ENCODE measurements at places on chromosomes 6 and 20.

DNA sequence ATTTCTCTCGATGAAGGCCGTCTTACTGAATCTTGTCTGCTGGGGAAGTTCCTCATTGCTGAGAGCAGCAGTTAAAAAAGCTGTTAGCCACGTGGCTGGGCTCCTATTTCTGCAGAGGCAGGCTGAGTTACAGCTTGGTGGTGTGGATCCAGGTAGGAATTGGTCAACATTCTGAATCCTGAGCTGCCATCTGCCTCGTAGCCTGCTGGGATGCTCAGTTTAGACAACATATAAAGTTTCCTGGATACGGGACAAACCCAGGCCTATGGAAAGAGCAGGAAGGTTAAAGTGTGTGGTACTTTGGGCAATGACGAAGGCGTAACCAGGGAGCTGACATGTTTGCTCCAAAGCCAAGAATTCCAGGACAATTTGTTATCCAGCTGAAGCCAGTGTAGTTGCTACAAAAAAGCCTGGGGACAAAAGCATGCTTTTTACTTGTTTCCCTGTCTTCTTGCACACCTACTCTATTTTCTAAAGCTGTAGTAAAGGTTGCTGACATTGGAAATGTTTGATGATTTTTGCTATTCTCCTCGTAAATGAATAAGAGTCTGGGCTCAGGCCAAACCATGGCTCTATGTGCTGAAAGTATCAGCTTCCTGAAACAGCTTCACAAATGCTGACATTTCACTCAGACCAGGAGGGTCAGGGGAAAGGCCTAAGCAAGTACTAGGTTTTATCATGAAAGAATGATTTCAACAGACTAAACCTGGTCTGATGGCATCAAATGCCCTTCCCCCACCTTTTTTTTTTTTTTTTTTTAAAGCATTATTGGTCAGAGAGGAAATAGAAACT, 12.4 kb upstream of the MYLK2 start:
- no peak for DNase-seq

DNA sequence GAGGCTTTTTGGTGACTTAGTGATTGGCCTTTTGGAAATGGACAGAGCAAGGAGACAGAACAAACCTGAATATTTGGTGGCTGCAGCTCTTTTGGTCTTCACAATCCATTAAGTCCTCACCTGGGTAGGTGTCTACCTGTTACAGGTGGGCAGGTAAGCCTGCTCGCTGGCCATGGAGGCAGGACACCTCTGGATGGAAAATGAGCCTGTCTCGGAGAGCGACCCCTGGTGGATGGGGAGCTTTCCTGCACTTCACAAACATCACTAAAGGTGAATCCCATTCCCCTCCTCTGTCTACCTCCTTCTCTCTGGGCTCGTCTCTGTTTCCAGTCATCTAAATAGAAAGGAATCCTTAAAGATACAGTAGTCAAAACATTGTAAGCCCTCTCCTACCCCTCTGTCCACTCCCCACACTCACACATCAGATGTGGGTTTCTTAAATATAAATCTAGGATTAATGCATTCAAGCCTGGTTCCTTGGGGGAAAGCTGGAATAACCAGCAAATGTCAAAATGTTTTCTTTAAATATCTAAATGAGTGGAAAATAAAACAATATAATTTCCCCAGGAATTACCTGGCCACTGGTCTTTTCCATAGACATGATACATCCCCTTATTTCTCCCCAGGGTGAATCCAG, 304.9 kb downstream of the CDH26 start:
- DNase-seq, result peak; percentile 45

- no peak for DNase-seq
Measured at GRCh38 chr20:21141825-21142224, 15.9 kb downstream of the KIZ start.

DNA sequence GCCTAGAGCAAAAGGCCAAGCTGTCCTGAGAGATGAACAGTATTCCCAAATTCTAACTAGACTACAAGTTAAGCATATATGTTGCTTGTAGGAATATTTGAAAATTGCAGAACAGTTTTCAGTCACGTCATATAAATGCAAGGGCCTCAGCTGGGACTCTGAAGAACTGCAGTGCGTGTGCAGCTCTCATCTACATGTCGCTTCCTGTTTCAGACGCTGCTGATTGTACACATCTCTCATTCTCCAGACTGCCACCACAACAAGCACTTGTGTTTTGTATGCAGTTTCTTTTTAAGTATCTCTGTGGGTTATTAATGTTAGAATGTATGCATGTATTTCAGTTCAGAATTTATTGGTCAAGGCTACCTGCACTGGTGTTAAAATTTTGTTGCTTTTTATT, 119.7 kb downstream of the MAP3K4 start:
- DNase-seq, result no peak

- no peak for DNase-seq
Measured at GRCh38 chr20:711576-711975, 36.0 kb upstream of the SCRT2 start.

DNA sequence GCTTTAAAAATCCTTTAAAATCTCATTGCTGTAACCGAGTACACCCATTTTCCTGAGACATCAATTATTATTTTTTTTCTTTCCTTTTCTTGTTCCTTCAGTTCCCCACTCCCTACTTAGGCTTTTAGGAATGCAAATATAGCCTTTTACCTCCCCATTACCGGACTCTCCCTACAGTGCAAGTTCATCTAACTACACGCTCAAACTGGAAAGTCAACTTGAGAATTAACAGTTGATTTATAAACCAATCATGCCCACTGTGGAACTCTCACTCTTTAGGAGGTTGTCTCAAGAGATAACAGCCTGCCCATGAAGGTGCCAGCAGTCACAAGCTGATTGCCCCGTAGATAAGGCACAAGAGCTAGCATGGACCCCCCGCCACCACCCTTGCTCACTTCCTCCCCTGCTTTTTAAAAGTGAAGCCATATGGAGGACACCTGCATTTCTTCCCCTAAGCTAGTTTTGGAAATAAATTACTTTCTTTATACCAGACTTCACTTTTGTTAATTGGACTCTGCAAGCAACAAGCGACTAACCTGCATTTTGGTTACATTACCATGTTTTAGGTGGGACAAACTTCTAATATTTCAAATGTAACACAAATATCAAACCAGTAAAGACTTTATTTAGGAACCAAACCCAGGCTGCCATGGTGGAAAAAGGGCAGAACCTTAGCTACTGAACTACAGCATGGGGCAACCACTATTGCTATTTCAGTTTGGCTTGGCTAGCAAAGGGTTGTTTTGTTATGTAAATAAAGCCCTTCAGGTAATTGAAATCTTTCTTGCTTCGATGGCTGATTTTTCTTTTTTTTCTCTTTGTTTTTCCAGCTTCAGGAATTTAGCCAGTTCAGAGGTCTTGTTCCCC, 34.9 kb downstream of the UBD start:
- DNase-seq, result no peak

- no peak for DNase-seq
Measured at GRCh38 chr6:54327631-54328030, 19.4 kb downstream of the TINAG start.

GRCh38 chr20:12773936-12774335, 234.8 kb upstream of the SPTLC3 start:
- DNase-seq, result no peak

GRCh38 chr6:26286168-26286877, 78.7 kb upstream of the BTN3A2 start:
- DNase-seq, result peak; percentile 65

DNA sequence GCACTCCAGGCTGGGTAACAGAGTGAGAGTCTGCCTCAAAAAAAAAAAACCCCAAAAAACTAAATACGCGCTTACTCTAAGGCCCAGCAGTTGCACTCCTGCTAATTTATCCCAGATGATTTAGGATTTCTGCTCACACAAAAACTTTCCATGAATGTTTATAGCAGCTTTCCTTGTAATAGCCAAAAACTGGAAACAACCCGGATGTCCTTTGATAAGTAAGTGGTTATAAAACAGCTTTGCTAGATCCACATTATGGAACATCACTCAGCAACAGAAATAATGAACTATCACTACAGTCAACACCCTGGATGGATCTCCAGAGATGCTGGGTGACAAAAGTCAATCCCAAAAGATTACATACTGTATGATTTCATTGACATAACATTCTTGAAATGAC, 220.4 kb upstream of the JARID2 start:
- DNase-seq, result no peak

- DNase-seq, result no peak
Measured at GRCh38 chr20:50695135-50695872, 4.0 kb upstream of the RIPOR3 start.

DNA sequence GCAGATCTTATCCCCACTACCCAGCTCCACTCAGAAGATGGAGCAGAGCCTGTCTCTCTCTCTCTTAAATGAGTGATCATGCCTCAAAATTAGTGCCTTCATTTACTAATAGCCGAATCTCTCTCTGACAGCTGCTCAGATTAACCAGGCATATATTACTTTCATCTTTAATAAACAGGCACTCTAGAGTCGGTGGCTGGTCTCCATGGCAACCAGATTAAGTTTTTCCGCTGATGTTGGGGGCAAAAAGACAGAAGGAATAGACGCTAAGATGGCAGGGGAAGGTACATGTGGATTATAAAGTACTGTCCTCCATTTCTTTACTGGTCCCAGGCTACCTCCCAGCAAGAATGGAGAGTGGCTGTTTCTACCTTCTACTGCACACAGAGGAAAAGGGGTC, 121.6 kb downstream of the QRSL1 start:
- no peak for DNase-seq

- no peak for DNase-seq
Measured at GRCh38 chr6:84449220-84449619, 221.8 kb upstream of the CEP162 start.

DNA sequence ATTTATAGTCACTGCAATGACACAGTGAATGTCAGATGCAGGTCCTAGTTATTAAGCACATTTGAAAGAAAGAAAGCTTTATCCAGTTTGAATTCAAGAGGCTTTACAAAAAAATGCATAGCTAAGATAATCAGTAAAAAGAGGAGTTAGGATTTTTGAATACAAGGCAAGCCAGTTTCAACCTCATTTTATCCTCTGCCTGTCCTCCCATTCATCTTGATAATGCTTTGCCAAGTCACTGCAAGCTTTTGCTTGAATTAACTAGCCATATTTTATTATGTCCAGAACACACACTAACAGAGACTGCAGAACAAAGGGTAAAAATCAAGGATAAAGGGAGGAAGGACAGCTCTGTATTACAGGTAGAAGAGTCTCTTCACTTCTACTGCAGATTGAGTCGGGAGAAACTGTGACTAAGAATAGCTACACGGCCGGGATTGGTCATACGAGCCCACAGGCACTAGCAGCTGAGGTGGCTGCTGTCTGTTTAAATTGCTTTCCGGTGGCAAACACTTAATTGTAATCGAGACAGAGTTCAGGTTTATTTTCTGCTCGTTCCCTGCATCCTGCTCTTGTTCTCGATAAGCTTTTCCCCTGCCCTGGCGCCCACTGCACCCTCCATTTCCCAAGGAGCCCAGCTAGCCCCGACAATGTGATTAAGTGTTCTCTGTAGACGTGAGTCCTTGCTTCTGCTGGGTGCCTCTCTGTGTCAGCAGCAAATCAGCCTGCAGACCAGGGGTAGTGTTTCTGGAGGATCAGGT, 30.5 kb upstream of the AKAP12 start:
- DNase-seq, result no peak

GRCh38 chr6:144345451-144345850, 60.3 kb downstream of the UTRN start:
- DNase-seq, result no peak

DNA sequence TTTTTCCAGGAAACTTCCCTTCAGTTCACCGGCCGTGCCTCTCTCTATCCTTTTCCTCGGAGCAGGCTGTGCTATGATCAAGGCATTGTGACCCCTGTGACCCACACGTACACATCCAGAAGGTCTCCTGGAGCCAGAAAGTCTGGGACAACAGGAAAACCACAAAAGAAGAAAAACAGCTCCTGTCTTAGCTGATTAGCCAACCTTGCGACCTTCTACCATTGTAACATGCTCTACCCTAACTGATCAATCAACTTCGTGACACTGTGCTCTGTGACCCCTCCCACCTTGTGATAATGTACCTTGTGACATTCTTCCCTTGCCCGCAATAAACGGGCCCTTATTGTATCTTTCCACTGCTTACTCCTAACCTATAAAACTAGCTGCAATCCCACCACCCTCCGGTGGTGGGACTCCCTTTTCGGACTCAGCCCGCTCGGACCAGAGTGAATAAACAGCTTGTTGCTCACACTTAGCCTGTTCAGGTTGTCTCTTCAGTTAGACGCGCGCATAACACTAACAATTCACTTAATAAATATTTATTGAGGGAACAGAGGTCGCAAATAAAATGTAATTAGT, 24.2 kb downstream of the ZNF311 start:
- DNase-seq, result peak; percentile 32

DNA sequence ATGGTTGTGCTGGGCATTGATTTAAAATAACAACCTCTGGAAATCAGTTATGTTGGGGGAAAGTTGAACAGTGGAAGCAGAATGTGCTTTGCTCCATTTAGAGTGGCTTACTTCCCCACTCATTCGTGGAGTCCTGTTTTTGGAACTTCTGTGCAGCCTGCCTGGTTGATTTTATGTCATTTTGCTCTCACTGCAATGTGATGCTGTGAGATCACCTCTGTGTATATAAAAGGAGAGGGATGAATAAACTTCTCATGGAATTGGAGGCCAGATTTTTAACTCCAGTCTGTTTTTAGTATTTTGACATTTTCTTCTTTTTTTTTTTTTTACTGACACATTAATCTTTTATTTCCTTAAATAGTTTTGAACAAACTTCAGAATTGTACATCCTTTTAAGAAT, 139.0 kb downstream of the FNDC1 start:
- no peak for DNase-seq

GRCh38 chr6:113363048-113363798, 493.9 kb upstream of the MARCKS start:
- DNase-seq, result no peak

GRCh38 chr20:39083761-39084160, 121.6 kb downstream of the DHX35 start:
- no peak for DNase-seq

DNA sequence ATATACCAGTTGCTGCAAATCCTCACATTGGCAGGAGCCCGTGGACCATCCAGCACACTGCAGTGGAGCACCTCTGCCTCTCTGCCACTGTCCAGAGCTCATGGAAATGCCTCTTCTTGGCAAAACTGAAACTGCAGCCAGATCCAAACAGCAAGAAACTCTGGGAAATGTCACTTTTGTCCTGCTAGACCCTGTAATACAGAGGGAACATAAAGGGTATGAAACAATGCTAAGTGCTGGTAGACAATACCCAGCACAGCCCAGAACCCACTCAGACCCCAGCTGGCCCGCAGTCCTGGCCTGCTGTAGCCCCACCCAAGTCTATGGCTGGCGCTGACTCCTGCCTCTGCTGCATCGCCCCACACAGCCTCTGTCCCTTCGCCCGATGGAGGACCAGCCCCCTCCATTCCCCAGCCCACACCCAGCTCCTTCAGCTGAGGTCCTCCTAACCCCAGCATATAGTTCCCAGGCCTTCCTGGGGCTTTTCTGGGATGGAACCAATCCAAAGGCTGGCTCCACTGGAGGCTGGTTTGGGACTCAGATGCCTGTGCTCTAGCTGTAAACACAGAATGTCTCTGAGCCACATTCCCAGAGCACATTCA, 242.5 kb downstream of the LRFN2 start:
- no peak for DNase-seq

- no peak for DNase-seq
Measured at GRCh38 chr6:41741625-41742490, 5.3 kb downstream of the PGC start.

- DNase-seq, result no peak
Measured at GRCh38 chr20:8782804-8783203, 286.1 kb upstream of the PLCB4 start.

- no peak for DNase-seq
Measured at GRCh38 chr6:125913864-125914351, 42.7 kb upstream of the HINT3 start.

GRCh38 chr6:169328112-169328801, 74.6 kb upstream of the THBS2 start:
- DNase-seq, result no peak

- DNase-seq, result no peak
Measured at GRCh38 chr6:5095236-5095635, 10.1 kb downstream of the PPP1R3G start.

Measured in stimulated activated CD4-positive, alpha-beta T cell treated with anti-CD3 and anti-CD28 coated beads, Interleukin-12 subunit alpha, Interleukin-12 subunit beta, amount 100 ng/mL, for 4 hours (primary cell).